KBM-7 (cell line): ENCODE measurements at places on chromosomes 11 and 22.

DNA sequence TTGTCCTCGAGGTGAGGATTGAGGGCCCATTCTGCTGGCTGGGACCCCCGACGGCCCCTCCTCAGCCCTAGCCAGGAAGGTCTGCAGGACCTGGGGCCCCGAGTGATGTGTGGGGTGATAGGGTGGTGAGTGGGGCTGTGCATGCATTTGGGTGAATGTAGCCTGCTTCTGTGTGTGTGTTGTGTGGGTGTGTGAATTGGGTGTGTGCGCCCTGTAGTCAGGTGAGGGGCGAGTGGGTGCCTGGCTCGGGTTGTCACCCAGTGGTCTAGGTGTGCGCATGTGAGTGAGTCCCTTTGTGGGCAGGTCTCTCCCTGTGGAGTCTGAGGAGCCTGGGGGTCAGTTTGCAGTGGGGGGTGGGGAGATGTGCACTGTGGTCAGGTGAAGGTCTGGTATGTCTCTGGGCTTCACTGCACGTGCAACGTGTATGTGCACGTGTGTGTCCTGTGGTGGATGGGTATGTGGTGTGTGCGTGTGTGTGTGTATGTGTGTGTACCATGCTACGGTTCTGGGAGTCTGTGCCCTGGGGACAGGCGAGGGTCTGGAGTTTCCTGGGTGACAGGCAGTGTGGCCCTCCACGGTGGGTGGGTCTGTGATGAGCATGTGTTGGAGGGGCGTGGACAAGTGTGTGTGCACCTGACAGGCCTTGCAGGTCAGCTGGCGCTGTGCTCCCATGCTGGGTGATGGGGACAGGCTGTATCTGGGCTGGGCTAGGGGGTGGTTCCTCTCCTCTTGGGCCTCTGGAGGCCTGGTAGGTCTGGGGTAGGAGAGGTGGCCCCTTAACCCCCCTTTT, 1.0 kb downstream of the TMEM151A start:
- no peak for DNase-seq

DNA sequence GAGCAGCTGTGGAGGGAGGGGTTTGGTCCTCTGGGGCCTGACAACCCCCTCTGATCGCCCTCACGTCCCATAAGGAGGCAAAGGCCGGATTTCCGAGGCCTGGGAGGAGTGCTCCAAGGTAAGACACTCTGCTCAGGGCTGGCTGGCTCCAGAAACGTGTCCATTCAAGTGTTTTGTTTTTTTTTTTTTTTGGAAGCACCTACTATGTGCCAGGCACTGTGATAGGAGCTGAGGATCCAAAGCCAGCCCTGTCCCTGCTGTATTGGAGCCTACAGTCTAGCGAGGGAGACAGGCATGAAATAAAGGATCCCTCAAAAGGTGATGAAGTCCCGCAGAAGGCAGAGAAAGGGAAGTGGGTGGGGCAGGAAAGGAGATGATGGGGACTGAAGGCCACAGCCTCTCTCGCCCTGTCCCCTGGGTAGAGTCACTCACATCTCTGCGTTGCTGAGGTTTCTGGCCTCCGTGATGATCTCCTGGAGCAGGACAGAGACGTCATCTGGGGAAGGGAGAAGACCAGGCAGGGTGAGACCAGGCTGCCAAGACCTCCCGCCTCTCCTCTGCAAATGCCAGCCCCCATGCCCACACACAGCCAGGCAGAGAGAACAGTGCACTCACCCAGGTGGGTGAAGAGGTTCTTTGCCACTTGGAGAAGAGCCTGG, 89.2 kb downstream of the PDE2A start:
- no peak for DNase-seq

DNA sequence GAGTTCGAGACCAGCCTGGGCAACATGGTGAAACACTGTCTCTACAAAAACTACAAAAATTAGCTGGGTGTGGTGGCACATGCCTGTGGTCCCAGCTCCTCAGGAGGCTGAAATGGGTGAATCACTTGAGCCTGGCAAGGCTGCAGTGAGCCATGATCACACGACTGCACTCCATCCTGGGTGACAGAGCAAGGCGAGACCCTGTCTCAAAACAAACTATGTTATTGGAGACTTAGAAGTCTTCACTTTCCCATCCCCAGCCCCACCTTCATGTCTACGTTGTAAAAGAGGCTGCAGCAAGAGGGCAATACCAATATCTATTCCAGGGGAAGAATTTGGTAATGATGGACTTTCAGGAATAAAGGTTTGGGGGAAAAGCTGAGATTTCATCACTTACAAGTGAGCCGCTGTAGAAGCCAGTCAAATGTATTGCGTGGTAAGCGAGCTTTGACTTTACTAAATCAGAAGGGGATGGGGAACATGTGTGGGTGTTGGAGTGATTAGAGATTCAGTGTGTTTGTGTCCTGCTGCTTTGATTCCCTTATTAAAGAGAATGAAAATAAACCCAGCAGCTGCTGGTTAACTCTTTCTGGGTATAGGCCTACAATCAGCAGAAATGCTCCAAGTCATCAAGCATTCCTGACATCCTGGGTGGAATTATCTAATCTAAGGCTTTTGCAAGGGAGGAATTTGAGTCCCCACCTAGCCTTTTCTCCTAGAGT, 53.7 kb downstream of the UBASH3B start:
- DNase-seq, result no peak

DNA sequence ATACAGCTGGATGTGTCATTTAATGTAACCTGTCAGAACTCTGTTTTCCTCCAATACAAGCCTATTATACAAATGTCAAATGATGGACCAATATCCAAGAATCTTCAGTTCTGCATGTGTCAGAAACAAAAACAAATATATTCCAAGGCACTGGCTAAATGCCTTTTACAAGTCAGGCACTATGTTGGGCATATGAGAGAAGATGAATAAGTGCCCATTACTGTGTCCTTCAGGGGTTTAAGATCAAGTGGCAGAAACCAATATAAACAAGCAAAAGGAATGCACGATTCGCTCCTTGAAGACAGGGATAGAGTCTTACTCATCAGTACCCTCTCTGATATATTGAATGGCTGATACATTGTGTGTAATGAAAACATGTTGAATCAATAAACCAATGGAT, 254.4 kb downstream of the TTC28 start:
- no peak for DNase-seq

DNA sequence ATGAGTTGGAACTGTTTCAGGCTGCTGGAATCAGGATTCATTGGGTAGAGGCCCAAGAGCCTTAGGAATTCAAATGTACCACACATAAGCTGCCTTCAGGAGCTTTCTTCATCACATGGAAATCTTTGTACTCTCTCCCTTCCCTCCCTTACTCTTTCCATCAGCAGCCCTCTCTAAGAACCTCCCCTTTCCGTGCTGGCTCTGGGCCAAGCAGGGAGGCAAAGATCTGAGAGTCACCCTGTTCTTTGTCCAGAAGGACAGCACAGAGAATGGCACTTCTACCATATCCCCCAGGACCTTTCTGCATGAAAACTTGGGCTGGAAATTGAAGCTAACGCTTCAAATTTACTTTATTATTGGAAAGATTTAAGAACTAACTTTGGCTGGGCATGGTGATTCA, 20.7 kb upstream of the TPBGL start:
- no peak for DNase-seq

GRCh38 chr11:126861796-126862459, 138.6 kb downstream of the KIRREL3 start:
- no peak for DNase-seq

DNA sequence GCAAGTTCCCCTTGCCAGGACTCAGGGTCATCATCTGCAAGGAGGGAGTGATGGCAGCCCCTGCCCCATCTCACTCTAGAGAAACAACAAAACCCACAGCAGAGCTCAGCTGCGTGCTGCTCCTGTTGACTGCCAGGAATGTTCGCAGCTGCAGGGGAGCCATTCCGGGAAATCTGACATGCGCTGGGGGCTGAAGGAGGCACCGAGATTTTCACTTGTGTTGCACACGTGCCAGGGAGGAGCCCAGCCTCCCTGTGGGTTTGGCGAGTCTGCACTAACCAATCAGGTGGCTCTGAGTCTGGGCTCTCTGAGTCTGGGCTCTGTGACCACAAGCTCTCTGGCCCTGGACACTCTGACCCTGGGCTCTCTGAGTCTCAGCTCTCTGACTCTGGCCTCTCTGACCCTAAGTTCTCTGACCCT, 10.5 kb downstream of the FGF3 start:
- DNase-seq, result no peak

DNA sequence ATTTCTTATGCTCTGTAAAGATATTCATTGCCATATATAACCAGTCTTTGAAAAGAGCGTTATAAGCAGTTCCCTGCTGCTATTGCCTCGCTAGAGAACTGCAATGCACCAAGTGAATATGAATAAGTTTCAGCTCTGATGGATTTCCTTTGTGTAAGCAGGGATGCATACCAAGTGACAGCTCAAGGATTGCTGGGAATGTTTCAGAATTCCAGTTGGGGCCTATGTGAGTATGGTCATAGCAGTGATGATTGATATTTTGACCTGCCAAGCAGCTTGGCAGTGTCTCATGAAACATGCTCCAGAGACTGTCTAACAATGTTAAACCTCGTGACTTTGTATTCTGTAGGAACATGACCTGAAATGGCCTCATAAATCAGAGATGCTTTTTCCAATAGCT, 312.6 kb downstream of the C11orf87 start:
- DNase-seq, result no peak

DNA sequence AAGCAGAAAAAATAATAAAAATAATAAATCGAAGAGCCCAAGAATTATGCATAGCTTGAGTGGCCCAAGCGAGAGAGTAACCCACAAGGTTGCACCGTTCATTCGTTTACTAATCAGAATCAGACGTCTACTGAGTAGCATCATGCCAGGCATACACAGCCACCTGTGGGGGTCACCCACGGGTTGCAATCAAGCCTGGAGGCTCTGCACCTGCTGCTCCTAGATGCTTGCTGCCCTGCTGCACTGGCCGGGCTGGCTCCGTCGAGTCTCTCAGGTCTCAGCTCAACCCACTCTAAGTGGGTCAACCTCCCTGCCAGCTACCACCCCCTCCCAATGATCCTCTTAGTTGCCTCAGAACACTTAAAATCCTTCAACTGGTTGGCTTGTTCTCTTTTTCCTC, 2.0 kb upstream of the TESMIN start:
- no peak for DNase-seq

- no peak for DNase-seq
Observed at GRCh38 chr22:36756746-36757655, 18.9 kb downstream of the IFT27 start.

GRCh38 chr11:64222651-64223000, 3.4 kb downstream of the TRPT1 start:
- no peak for DNase-seq

DNA sequence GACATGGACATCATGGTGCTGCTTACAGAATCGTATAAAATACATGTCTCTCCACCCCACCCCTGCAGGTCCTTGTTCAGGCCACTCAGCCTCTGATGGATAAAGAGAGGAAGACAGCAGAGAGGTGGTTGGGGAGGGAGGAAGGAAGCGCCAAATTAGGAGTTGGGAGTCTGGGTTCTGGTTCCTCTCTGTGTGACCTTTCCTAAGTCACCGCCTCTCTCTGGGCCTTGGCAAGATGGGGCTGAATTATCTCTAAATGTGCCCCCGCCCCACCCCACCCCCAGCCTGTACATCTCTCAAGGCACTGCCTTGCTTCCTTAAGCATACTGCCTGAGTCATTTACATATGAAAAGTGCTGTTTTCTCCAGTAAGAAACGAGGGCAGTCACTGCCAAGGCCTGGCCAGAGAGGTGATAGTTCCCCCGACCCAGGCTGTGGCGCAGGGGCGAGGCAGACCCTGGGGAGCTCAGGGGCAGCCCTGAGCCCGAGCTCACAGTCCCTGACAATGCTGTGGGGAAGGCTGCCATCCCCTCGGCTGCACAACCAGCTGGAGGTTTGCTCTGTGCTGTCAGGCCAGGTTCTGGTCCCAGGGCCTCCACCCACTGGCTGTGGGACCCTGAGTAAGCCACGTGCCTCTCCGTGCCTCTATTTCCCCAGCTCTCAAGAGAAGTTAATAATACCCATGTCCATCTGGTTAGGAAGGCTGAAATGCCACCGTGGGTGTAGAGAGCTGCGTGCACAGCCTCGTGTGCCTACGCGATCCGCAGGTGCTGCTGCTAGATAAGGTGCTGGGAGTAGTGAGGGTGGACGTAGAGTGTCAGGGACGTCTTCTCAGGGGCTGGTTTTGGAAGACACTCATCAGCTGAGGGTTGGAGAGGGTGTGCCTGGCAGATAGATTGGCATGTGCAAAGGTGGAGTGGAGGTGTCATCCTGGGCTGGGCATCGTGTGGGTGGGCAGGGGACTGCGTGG, 55.3 kb downstream of the CACNA1I start:
- DNase-seq, result no peak

- DNase-seq, result peak; percentile 9
Observed at GRCh38 chr11:89405629-89406028, 85.5 kb downstream of the NOX4 start.

- no peak for DNase-seq
Observed at GRCh38 chr11:116647305-116648080, 125.3 kb downstream of the BUD13 start.

GRCh38 chr22:24400726-24401596, 26.4 kb upstream of the ADORA2A start:
- no peak for DNase-seq

DNA sequence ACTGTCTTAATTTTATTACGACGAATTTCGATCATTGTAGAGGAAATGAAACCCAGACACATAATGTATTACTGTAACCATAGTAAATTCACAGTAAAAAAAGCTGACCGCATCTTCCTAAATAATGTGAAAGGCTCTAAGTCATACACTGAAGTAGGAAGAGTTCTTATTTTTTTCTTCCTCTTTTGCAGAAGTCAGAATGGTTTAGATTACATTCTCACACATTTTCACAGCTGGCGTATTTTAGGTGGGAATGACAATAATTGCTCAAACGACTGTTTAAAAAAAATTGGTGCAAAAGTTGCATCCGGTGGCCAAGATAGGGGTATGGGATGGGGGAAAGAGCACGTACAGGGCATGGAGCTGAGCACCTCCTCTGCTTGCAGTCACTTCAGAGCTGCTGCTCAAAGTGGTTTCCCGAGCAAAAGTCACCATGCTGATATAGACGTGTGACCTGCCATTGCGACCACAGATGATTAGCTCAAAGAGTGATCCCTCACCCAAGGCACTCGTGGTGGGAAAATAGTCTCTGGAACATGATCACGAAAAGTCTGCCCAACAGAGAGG, 35.3 kb downstream of the MMP13 start:
- DNase-seq, result peak; percentile 86

- DNase-seq, result no peak
Observed at GRCh38 chr11:101555366-101555765, 28.4 kb downstream of the TRPC6 start.

GRCh38 chr11:13302420-13302958, 24.9 kb downstream of the BMAL1 start:
- no peak for DNase-seq

DNA sequence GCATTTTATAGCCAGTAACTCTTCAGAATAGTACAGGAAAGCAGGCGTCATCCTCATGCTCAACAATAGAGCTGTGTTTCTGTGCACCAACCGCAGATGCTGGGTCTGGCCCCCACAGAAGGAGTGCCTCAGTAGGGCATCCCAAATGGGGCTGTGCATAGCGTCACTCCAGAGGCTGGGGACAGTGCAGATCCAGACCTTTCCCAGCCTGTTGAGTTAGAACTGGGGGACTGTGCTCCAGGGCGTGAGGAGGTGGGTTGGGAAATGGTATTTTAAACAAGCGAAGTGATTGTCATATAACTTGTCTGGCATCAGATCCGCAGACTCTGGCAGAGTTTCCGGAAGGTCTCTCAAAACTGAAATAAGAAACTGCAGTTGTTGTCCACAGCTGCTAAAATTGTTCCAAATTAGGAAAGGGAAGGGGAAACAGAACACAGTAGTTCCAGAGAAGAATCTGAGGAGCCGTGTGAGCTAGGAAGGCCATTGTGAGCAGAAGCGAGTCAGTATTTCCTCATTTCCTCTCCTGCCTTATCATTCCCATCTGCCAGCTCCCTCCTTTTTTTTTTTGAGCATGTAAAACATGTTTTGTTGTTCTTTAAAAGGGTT, 52.2 kb downstream of the JAM3 start:
- DNase-seq, result peak; percentile 50
